Esophagus squamous epithelium (tissue), 5 donors: ENCODE measurements at places on chromosomes 16 and 17.
A peak's percentile ranks its signal among the peaks of the same experiment; 100 is the strongest.

DNA sequence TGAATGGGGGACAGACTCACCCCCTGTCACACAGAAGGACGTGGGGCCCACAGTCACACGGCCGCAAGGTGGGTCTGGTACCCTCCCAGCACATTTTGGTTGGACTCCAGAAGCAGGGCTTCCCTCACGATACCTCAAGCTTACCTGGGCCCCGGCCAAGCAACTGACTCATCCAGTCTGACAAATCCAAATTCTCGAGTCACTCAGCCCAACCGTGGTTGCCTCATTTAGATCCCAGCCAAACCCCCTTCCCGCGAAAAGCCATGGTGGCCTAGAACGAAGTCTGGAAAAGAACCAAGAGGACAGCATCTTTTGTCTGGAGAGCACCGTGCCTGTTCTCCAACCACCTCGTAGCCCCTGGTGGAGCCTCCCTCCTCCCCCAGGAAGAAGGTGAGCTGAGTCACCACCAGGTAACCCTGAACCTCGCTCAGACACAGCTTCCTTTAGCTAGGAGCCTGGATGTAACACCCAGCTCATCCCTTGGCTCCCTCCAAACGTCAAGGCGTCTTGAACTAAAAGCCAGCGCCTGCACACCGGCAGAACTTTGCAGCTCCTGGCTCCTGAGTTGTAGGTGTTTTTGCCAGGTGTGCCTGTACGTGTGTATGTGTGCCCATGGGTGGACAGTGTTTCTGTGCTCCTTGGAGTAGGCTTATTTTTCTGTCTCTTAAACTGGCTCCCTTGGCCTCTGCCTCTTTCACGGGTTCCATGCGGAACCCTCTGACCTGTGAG is 78.9 kb downstream of the CMIP start:
- no peak overlapping the region for H3K4me3 ChIP-seq
- H3K36me3 ChIP-seq: no peaks in the 10 kb centered on the region
- H3K27me3 ChIP-seq: no peaks in the 10 kb centered on the region
- no peak for DNase-seq
- H3K4me1 ChIP-seq: peaks cover 97% of the 10 kb centered on the region

DNA sequence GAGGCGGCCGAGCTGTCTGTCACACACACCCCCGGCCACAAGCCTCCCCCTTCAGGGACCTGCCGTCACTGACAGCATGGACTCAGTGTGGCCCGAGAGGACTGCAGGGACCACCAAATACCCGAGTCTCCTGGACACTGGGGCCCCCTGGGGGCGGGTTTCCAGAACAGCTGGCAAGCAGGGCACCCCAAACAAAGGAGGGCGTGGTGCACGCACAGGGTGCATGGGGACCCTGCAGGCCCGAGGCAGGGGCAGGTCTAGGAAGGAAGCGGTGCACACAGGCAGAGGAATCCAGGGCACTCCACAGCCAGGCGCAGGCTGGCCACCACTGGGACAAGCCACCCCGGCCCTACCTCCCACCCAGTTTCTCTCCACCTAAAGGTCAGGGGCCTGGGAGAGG is 28.7 kb upstream of the ENPP7 start:
- H3K4me3 ChIP-seq: no peak overlapping the region
- H3K27me3 ChIP-seq: no peaks in the 10 kb centered on the region

DNA sequence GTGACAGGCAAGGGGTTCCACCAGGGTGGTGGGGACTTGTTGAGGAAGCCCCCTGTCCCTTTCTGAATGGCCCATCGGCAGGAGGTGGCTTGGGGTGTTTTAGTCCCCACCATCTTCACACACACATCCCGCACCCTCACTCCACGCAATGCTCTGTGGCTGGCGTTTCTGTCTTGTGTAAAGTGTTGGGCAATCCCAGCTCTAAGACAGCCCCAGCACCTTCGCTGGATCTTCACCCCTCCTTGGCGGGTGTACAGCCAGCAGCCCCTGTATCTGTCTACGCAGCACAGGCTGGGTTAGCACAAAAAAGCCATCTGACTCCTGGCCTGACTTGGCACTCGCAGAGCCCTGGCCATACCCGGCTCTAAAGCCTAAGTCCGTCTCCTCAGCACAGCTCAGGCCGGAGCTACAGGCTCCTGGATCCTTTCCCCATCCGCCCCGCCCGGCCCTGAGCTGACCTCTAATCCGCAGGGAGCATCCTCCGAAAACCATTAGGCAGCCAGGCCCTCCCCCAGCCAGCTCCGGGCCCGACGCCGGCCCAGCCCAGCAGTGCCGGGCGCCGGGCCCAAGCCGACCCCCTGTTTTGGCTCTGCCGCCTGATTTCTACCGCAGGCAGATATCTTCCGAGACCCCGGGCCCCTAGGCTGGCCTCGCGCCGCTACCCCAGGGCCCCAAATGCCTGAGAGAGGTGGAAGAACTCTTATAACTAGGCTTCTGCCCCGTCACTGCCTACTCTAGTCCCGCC is 42.4 kb upstream of the TAC4 start:
- H3K36me3 ChIP-seq: no peaks in the 10 kb centered on the region
- no peak overlapping the region for H3K4me3 ChIP-seq
- H3K27me3 ChIP-seq: no peaks in the 10 kb centered on the region
- H3K4me1 ChIP-seq: peaks cover 38% of the 10 kb centered on the region
- peak overlapping the region; percentile 62 for H3K27ac ChIP-seq

GRCh38 chr16:64278196-64278595 is 843.7 kb downstream of the CDH11 start:
- H3K4me3 ChIP-seq: no peak overlapping the region
- H3K4me1 ChIP-seq: no peaks in the 10 kb centered on the region
- no peak overlapping the region for H3K27ac ChIP-seq

- no peak overlapping the region for H3K27ac ChIP-seq
- no peaks in the 10 kb centered on the region for H3K36me3 ChIP-seq
- DNase-seq: no peak
- H3K27me3 ChIP-seq: no peaks in the 10 kb centered on the region
These were observed 19.5 kb downstream of the USP7 start for GRCh38 chr16:8943966-8944759.

DNA sequence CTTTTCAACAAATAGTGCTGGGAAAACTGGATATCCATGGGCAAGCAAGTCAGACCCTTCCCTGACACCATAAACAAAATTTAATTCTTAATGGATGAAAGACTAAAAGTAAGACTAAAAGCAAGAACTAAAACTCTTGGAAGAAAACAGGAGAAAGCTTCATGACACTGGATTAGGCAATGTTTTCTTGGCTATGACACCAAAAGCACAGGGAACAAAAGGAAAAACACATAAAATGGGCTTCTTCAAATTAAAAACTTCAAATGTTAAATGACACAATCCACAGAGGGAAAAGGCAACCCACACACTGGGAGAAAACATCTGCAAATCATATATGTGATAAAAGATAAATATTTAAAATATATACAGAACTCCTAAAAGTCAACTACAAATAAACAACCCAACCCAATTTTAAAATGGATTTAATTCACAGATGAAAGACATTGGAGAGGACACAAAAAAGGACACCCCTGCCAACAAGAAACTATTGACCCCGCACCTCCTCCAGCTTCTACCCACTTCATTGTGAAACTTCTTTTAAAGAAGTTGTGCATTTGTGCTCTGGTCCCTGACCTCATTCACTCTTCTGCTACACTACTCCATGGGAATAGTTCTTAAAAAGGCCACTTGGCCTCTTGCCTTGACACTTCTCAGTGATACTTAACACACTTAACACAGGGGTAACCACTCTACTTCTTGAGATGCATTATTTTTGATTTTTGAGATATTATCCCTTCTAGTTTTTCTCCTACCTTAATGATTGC is 80.3 kb downstream of the TRIM37 start:
- no peaks in the 10 kb centered on the region for H3K27me3 ChIP-seq
- DNase-seq: no peak
- H3K27ac ChIP-seq: no peak overlapping the region
- no peaks in the 10 kb centered on the region for H3K4me1 ChIP-seq
- no peaks in the 10 kb centered on the region for H3K36me3 ChIP-seq

GRCh38 chr17:35969558-35970380 is 11.5 kb downstream of the CCL16 start:
- H3K36me3 ChIP-seq: no peaks in the 10 kb centered on the region
- peak; percentile 9 for DNase-seq
- peaks cover 13% of the 10 kb centered on the region for H3K4me1 ChIP-seq
- H3K27ac ChIP-seq: no peak overlapping the region
- no peaks in the 10 kb centered on the region for H3K27me3 ChIP-seq
- no peak overlapping the region for H3K4me3 ChIP-seq
